ENCODE measurements at places on chromosomes 4 and X.

GRCh38 chr4:40379248-40379647, 44.1 kb downstream of the CHRNA9 start:
- DNase-seq = no peak

DNA sequence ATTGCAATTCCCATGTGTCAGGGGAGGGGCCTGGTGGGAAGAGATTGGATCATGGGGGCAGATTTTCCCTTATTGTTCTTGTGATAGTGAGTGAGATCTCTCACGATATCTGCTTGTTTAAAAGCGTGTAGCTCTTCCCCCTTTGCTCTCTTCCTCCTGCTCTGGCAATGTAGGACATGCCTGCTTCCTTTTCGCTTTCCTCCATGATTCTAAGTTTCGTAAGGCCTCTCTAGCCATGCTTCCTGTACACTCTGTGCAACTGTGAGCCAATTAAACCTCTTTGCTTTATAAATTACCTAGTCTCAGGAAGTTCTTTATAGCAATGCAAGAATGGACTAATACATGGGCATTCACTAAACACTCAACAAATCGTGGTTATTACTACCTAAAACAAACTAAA, 37.2 kb upstream of the PAPSS1 start:
- no peak for DNase-seq

- no peak for DNase-seq
Measured at GRCh38 chr4:8112036-8112576, 46.5 kb downstream of the ABLIM2 start.

GRCh38 chr4:29770627-29771026, 949.5 kb upstream of the PCDH7 start:
- no peak for DNase-seq

DNA sequence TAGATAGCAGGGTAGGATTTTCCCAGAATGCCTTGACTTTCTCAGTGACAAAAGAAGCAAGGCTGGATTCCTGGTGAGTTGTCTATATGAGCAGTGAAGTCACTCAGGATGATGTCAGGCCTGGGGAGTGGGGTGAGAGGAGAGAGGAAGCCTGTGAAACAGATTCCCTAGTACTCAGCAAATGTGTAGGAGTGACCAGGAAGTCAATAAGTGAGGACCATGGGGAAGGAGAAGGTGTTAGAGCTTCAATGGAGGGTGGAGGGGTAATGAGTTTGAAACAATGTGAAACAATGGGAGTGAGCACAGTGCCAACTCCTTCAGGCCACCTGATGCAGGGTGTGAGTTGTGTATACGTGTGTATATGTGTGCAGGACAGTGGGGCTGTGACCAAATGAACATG, 2.4 kb upstream of the SLC9A6 start:
- DNase-seq = no peak

DNA sequence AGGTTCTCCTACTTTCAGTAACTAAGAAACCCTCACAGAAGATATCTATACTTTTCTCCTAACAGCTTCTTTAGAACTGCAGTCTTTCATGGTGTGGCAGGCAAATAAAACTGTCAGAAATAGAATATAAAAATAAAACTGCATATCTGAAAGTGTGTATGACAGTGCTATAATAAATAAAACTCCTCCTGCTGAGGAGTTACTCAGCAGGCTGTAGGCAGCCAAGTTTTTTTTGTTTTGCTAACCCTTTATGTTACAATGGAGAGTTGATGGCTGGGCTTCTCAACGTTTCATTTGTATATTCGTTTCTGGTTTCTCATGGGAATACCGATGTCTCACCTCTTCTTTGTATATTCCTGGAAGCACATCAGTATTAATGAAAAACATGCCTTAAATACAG, 18.2 kb upstream of the UGT2B10 start:
- DNase-seq = no peak

DNA sequence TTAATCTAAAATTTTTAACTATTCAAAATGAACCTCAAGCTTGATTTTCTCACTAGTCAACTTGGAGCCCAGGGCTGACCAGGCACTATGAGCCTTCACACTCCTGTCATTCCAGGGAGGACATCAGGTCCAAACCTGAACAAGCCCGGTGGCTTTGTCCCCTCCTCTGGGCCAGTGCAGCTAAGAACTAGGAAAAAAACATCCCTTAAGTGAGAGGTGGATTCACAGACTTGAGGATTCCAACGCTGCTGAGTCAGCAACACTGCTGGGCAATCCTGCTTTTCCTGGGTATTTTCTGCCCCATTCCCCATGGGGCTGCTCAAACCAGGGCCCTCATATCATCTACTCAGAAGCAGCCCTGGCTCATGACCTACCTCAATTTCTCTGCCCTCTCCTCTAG, 4.0 kb downstream of the RNF212 start:
- no peak for DNase-seq

DNA sequence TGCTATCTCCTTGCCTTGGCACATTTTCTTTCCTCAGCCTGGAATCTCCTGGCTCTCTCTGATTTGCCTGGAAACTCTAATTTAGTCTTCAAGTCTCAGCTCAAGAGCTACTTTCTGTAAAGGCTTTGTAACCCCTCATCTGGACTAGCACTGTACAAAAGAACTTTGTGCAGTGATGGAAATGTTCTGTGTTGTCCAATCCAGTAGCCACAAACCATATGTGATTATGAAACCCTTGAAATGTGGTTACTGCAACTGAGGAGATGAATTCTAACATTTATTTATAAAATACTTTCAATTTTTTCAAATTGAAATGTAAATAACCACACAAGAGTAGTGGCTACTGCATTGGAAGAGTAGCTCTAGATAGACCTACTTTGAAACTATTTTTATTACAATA, 66.6 kb upstream of the HS3ST1 start:
- no peak for DNase-seq

GRCh38 chr4:19993242-19993641, 258.5 kb upstream of the SLIT2 start:
- DNase-seq = no peak

DNA sequence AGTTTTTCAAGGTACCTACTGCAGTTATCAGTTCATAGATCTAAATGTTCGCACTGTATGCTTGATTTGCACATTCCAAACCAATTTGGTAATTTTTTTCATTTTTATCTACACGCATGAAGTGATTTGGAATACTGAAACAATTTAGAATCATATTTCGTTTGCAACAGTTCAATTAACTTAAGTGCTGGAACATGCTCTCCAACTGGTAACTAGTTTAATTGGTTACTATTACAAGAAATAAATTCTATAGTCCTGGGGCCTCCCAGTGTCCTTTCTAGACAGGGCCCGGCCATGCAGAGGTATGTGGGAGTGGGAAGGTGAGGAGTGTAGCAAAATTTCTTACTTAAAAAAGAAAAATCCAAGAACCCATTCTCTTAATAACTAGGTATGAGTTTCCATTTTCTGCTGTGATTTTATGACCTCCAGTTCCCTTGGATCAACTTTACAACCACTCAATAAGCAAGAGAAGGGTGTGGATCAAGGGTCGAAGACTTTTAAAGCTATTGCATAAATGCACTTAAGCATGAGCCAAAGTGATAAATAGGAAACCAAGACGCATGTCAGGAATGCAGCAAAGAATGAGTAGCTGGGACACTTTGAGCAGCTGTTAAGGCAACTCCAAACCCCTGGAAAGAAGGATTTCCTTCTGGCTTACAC, 106.9 kb downstream of the PPARGC1A start:
- no peak for DNase-seq

DNA sequence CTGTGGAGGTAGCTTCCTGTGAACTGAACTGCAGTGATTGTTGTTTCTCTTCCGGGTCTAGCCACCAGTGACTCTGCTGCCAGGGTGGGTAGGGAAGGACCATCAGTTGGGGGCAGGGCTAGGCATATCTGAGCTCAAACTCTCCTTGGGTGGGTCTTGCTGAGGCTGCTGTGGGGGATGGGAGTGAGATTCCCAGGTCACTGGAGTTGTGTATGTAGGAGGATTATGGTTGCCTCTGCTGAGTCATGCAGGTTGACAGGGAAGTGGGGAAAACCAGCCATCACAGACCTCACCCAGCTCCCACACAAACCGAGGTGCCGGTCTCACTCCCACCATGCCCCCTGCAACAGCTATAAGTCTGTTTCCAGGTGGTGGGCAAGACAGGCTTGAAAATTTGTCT, 1937.8 kb downstream of the PCDH7 start:
- DNase-seq = no peak

DNA sequence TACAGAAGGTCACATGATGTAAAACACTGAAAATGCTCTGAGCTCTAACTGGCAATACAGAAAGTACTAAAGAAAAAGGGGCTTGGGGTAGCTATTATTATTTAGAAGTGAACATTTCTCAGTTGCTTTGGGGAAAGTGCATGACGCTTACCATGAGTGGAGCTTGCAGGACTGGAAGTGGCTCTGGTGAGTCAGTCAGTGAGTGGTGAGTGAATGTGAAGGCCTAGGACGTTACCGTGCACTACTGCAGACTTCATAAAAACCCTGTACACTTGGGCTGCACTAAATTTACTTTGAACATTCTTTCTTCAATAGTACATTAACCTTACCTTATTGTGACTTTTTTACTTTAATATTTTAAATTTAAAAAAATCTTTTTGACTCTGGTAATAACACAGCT, 89.3 kb upstream of the ENPP6 start:
- no peak for DNase-seq

- no peak for DNase-seq
Measured at GRCh38 chrX:77693594-77693993, 92.4 kb downstream of the ATRX start.

GRCh38 chrX:119607018-119607389, 780 bp upstream of the NKRF start:
- no peak for DNase-seq

DNA sequence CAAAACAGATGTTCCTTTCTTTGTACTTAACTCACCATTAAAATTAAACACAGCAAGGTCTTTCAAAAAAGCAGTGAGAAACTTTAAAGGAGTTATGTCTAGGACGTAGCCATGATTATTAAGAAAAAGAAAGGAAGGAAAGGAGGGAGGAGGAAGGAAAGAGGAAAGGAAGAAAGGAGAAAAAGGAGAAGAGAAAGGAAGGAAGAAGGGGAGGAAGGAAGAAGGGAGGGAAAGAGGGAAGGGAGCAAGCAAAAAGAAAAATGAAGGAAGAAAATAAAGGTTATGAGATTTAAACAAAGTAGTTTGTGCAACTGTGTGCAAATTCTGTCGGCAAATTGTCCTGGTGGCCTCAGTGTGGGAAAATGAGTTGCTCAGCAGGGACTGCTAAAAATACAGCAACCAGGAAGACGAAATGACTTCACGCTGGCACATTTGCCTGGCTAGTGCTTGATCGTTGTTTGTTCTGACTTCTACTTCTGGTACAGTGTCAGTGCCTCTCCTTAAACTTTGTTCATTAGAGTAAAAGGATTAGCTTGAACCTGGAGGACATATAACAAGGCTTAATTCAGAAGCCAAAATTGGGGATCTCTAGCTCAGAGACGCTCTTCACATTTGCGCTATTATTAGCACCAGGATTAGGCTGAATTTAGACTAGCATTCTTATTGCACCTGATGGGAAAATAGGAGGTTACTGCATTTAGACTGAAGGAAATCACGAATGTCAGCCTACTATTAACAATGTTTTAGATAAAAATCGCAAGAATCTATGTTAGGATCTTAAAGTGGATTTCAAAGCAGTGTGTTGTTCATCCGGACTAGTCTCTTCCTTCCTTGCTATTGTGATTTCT, 81.2 kb downstream of the DCK start:
- no peak for DNase-seq

DNA sequence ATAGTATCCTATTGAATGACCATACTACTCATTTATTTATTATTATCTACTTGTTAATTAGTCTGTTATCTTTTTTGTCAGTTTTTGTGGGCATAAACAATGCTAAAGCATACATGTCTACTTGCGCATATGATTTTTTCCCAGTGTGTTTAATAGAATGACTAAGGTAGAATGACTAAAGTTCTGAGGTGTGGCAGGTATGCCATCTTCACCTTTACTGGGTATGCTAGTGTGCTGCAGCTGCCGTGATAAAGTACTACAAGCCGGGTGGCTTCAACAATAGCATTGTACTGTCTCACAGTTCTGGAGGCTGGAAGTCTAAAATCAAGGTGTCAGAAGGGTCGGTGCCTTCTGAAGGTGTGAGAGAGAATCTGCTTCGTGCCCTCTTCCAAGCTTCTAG, 19.2 kb downstream of the CD38 start:
- DNase-seq = no peak

GRCh38 chr4:156790866-156791265, 180.7 kb downstream of the PDGFC start:
- DNase-seq = no peak

DNA sequence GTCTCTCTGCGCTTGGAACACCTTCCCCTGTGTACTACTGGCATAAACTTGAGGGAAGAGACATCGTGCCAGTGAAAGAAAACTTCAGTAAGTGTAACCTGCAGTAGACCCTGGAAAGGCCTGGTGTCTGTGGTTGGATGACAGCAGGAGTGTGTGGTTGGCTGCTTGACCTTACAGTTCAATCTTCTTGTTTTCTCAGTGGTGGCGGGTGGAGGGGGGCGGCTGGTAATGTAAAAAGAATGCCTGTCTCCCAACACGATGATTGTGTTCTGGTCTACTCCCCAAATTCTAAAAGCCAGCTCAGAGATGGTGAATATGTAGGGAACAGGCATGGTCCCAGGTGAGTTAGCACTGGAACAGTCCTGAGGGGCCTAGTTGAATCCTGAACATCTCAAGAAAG, 18.6 kb downstream of the PSMD10 start:
- no peak for DNase-seq

DNA sequence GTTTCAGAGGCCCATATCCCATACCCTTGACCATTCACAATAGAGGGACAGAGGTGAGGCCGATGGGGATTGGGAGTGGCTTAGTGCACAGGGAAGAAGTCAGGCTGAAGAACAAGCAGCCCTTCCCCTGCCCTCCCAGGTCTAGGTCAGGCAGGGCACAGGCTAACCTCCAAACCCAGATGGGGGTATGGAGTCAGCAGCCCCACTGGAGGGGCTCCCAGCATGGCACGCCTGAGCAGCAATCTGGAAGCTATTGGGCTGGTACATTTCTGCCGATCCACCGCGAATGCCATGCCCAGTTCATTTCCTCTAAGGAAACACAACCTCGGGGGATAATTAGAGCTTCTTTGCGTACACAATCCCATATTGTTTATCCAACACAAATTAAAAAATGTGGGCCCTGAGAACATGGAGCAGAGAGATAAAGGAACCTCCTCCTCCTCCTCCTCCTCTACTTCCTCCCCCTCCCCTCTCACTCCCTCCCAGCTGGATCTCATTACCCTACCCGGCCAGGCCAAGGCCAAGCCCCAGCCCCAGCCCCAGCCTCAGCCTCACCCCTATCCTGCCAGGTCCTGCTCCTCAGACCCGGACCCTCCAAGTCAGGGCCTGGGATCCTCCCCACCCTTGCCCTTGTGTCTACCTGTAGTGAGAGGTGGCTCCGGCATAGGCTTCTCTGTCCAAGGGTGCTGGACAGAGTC, 83.0 kb downstream of the PJA1 start:
- DNase-seq = no peak
